ENCODE measurements at places on chromosomes 7 and 10.

- DNase-seq: no peak
Observed at GRCh38 chr10:58641095-58641531, 128.4 kb downstream of the BICC1 start.

- DNase-seq: no peak
Observed at GRCh38 chr10:13705526-13706174, 118.9 kb downstream of the PRPF18 start.

GRCh38 chr7:90587766-90588165 is 8.4 kb upstream of the CDK14 start:
- DNase-seq: no peak

DNA sequence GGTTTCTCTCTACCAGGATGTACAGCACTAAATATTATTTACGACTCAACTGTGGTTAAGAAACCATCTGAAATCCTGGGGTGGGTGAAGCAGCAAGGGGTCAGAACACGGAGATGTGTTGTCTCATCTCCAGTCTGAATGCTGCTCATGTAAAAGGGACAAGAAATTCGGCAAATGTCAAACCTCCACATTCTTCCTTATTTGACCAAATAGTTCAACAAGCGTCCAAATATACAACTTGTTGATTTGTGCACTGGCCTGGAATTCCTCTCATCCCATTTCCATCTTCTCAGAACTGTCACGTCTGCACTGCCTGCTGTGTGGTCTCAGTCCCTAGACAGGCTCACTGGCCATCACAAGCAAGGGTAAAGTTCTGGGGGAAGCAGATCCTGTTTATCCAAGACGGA is 520.0 kb downstream of the PARD3 start:
- DNase-seq: no peak

GRCh38 chr10:31166606-31167005 is 134.9 kb upstream of the ZNF438 start:
- no peak for DNase-seq

All from activated T-cell treated with anti-CD3 and anti-CD28 coated beads, Interleukin-2, amount 50 U/mL, for 4 hours (primary cell).